T-cell (primary cell): ENCODE measurements at places on chromosomes 1 and 21. TPM values are rescaled to one million over a fixed set of nuclear protein-coding genes. Genes with fewer than 3 reads are reported as not detected.

- H3K4me1 ChIP-seq: no peaks in the 10 kb centered on the region
- no peak overlapping the region for H3K4me3 ChIP-seq
- H3K27me3 ChIP-seq: no peaks in the 10 kb centered on the region
- no peak overlapping the region for H3K27ac ChIP-seq
- H3K36me3 ChIP-seq: no peaks in the 10 kb centered on the region
Observed at GRCh38 chr1:241696172-241696814, 44.2 kb downstream of the WDR64 start.

DNA sequence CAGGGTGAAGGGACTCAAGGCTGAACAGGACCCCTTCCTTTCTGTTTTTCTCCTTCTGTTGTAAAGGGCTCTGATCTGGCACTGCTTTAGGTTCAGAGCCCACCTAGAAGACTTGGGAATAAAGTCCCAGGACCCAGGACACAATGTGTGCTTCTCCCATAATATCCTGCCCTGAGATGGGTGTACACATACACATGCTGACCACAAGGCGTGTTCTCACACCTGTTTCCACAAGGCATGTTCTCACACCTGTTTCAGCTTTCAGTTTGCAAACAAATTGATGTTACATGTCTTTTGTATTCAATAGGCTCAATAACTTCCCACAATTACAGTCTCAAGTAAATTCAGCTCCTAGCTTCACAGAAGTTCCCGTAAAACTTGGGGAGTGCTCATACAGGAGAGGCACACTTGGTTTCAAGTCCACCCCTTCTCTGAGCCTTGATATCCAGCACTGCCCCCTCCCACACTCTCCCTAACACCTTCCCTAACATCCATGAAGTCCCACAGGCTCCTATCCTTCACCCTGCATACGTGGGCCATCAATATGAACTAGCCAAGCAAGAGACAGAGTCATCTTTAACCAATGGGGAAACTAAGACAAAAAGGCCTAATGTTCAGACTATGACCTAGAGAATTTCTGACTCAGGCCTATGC, 41.7 kb downstream of the ERI3 start:
- no peak for DNase-seq
- no peaks in the 10 kb centered on the region for H3K27me3 ChIP-seq
- H3K4me1 ChIP-seq: peaks cover 2% of the 10 kb centered on the region
- H3K4me3 ChIP-seq: no peak overlapping the region
- no peak overlapping the region for H3K27ac ChIP-seq
- peaks cover 16% of the 10 kb centered on the region for H3K36me3 ChIP-seq

DNA sequence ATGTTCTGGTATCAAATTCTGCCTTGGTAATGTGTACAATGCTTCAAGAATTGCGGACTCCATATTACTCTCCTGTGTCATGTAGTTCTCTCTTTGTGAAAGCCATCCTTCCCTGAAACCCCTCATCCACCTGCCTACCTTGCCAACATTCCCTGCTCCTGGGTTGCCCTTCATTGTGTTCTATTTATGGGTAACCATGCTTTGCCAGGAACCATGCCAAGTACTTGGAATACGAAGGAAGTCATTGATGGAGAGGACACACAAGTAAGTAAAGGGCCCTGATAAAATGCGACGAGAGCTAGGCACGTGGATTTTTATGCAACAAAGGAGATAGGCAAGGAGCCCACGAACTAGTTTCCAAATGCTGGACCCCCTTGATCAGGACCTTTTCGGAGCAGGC, 300.8 kb downstream of the DISC1 start:
- H3K36me3 ChIP-seq: no peaks in the 10 kb centered on the region
- H3K4me1 ChIP-seq: peaks cover 12% of the 10 kb centered on the region
- no peaks in the 10 kb centered on the region for H3K27me3 ChIP-seq
- no peak overlapping the region for H3K27ac ChIP-seq
- no peak overlapping the region for H3K4me3 ChIP-seq
- DNase-seq: no peak

DNA sequence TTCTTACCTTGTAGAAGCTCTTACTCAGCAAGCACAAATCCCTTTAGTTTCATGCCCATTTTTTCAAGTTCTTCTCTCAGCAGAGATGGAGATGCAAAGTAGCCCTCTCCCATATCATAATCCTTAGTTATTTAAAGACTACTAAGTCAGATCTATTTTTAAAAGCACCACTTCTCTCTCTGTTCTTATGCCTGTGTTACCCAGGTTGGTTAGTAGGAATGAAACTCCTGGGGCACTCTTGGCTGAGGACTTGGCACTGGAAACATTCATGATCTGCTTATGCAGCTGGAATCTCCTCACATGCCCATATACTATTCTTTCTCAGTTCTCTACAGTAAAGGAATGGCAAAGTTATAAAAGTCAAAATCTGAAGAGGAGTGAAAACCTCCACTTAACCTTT, 51.9 kb upstream of the PPP2R5A start:
- H3K27ac ChIP-seq: no peak overlapping the region
- H3K4me1 ChIP-seq: peaks cover 6% of the 10 kb centered on the region
- no peaks in the 10 kb centered on the region for H3K36me3 ChIP-seq
- H3K27me3 ChIP-seq: no peaks in the 10 kb centered on the region

DNA sequence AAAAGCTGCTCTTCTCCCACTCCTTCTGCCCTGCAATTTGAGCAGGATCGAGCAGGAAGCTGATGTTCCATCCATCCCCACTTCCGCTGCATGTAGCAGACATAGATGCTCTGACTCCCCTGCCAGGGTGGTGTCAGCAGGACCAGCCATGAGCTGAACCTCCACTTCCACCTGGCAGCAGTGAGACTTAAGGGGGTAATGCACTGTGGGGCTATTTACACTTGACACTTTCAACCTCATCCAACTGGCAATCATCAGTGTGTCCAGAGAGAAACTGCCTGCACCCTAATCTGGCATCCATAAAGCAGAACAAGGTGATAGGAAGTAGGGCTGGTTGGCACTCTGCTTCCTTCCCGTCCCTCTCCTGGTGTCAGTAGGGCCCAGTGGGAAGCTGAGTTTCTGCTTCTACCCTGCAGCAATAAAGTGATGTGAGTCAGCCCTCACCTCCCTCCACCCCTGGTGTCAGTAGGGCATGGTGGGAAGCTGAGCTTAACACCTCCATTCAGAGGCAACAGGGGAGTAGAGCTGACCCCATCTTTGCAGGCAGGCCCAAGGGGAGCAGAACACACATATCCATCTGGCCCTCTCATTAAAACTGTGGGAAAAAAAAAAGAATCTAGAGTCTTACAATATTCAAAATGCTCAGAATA, 272.3 kb downstream of the PTPRU start:
- no peaks in the 10 kb centered on the region for H3K4me1 ChIP-seq
- no peaks in the 10 kb centered on the region for H3K36me3 ChIP-seq
- no peak overlapping the region for H3K27ac ChIP-seq

GRCh38 chr21:43858806-43859648, 6.0 kb upstream of the AGPAT3 start:
- no peak overlapping the region for H3K4me3 ChIP-seq
- peaks cover 35% of the 10 kb centered on the region for H3K27me3 ChIP-seq
- no peak for DNase-seq
- peaks cover 9% of the 10 kb centered on the region for H3K4me1 ChIP-seq
- no peaks in the 10 kb centered on the region for H3K36me3 ChIP-seq
- no peak overlapping the region for H3K27ac ChIP-seq

HSF2BP gene
- 2.2 TPM for total RNA-seq
